AG04449 (cell line): ENCODE measurements at places on chromosomes 12 and 14.

- DNase-seq: no peak
Observed at GRCh38 chr12:13326076-13326475, 129.6 kb downstream of the EMP1 start.

GRCh38 chr12:98345308-98345876 is 170.0 kb upstream of the TMPO start:
- DNase-seq: no peak

DNA sequence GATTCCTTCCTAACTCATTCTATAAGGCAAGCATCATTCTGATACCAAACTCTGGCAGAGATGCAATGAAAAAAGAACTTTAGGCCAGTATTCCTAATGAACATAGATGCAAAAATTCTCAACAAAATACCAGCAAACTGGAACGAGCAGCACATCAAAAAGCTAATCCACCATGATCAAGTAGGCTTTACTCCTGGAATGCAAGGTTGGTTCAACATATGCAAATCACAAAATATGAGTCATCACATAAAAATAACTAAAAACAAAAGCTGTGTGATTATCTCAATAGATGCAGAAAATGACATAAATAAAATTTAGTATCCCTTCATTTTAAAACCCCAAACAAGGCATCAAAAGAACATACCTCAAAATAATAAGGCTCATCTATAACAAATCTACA is 98.9 kb downstream of the ACSS3 start:
- DNase-seq: no peak

DNA sequence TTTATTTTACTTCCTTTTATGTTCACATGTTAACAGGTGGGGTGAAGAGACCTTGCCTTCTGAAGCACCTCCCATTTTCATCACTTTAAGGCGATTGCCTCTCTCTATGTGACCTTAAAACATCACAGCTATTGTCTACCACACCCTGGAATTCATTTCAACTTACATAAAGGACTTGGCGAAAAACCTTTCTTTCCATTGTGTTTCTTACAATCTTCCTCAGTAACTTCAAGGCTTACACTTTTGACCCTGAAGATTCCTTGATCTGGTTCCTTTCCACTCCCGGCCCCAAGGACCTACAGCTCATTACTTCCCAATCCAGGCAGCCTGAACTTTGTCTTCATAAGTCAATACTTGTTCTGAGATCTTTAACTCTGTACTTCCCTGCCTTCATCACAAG is 443.3 kb downstream of the ADAMTS20 start:
- DNase-seq: no peak

DNA sequence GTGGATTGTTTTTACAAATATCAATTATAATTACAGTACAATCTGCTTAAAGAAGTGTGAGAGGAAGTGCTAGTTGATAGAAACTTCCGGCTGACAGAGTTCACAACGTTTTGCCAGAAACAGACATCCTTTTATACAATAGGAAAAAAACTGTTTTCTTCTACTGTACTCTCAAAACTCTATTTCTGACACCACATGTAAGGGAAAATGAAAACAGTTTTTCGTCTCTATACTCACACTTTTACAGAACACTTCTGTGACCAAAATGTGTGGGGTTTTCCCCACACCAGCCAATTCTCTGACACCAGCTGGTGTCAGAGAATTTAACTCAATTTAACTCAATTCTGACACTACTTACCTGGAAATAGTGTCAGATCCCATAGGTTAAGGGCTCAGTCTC is 24.2 kb upstream of the HIF1A start:
- no peak for DNase-seq

GRCh38 chr14:50516091-50516490 is 16.3 kb downstream of the MAP4K5 start:
- DNase-seq: no peak

DNA sequence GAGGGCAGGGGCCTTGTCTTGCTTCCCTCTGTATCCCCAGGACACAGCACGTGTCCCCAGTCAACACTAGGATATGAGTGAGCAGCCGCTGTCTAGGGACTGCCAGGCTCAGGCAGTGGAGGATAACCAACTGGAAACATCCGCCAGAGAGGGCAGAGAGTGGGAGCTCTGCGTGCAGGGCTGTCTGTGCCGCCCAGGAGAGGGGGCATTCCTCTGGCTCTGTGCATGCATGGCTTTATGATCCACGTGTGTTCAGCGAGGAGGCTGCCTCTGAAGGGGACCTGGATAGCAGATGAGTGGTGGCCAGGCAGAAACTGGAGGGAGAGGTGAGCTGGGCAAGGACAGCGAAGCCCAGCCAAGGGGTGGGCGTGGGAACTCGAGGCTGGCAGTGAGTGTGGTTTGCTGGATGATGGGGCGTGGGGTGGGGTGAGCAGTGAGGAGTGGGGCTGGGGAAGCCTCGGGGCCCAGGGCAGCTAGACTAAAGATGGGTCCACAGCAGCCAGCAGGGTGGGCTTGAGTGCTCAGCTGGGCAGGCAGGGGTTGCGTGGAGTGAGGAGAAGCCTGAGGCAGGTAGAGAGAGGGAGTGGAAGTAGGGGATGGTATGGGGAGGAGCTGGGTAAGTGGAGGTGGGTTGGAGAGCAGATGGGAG is 72.9 kb downstream of the PRIMA1 start:
- no peak for DNase-seq

- DNase-seq: no peak
Observed at GRCh38 chr12:101501410-101501995, 26.4 kb downstream of the SPIC start.

- DNase-seq: no peak
Observed at GRCh38 chr12:102376181-102376747, 104.1 kb downstream of the IGF1 start.

- no peak for DNase-seq
Observed at GRCh38 chr12:98420461-98420860, 94.9 kb upstream of the TMPO start.

DNA sequence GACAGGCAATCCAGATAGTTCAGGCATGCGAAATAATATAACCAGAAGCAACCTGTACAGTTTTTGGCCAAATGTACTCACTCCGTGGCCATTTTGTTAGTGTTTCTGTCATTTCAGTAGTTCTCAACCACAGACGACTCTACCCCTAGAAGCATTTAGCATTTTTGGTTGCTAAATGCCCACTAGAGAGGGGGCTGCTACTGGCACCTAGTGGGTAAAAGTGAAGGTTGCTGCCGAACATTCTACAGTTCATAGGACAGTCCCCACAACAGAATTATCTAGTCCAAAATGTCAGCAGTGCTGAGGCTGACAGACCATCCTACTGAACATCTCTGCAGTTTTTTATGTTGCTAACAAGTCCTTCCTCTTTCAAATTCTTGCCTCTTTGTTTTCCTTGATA is 107.4 kb downstream of the TSHR start:
- no peak for DNase-seq

GRCh38 chr14:52987042-52987441 is 36.2 kb upstream of the FERMT2 start:
- DNase-seq: no peak

GRCh38 chr14:102481791-102482238 is 27.8 kb downstream of the ANKRD9 start:
- DNase-seq: no peak

DNA sequence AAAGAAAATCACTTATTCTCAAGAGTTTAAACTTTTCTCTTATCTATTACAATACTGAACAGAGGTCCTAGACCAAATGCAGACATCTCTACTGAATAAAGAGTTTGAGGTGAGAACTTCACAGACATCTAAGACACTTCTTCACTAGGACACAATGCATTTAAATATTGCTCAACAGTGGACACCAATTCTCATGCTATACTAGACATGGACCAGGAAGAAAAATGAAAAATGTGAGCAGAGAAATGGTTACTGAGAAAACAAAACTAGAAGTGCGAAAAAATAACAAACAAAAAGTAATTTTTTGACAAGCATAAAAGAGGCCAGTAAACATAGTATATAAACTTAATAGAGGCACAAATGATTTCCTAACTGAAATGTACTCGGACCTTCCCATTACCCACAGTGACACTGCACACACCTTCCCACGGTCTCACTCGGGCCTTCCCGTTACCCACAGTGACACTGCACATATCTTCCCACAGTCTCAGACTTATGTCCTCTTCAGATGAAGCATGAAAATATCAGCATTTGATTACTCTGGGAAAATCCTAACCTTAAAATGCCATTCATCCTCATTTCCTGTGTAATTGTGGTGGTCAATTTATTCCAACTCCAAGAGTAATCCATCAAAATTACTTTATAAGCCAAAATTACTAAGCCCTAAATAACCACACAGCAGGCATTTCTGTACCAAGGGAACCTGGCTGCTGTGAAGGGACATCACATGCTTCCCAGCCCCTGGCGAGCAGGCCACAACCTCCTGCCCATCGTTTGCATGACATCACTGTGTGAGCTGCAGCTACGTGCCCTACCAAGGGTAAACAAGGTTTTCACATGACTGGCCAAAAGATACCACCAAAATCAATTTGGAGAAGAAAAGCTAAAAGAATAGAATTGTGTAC is 6.4 kb downstream of the SLC15A4 start:
- DNase-seq: no peak

DNA sequence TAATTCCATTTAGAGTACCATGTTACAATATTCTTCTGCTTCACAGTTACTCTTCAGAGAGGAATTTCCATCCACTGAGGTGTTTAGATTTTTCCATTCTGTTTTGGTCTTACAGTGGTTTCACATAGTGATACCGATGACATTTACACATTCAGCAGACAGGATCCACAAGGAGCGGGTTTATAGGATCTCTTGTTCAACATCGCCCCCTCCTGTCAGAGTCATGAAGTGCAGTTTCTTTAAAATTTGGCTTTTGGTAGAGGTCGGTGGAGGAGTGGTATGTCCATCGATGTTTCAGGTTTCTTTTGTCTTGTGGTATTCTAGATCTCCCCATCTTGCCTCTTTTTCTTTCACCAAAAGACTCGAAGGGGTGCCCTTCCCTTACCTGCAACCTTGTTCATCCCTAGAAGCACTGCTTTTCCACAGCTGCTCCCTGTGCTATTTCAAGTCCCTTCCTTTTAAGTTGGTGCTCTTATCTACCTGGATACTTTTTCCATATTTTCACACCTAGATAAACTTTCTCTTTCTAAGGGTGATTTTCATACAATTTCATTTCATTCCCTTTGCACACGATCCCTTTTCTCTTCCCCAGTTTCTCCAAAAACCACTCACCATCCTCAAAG is 181.3 kb downstream of the ITPR2 start:
- no peak for DNase-seq

GRCh38 chr14:104184911-104185499 is 46.6 kb downstream of the KIF26A start:
- DNase-seq: no peak

- DNase-seq: no peak
Observed at GRCh38 chr14:56210571-56210970, 92.4 kb downstream of the PELI2 start.

DNA sequence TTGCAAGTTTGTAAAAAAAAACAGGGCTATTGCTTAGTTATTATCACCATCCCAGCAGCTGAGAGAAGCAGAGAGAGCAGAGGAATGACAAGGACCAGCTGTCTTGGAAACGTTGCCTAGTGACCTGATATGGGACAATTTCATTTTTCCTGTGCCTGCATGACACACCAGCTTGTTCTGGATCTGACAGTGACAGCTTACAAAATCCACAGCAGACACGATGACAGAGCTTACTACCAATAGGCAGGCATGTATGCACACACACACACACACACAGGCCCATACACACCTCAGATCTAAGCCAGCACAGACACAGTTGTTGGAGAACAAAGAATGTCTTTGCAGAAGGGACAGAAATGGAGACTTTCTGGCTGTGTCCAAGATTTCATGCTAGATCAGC is 25.4 kb downstream of the HSPB8 start:
- DNase-seq: no peak

GRCh38 chr12:86748894-86749293 is 492.7 kb upstream of the MGAT4C start:
- DNase-seq: no peak

- DNase-seq: no peak
Observed at GRCh38 chr12:77914081-77914488, 83.4 kb downstream of the NAV3 start.

GRCh38 chr14:75646762-75647161 is 13.9 kb downstream of the ERG28 start:
- no peak for DNase-seq

- no peak for DNase-seq
Observed at GRCh38 chr12:15276088-15276698, 46.1 kb upstream of the PTPRO start.

DNA sequence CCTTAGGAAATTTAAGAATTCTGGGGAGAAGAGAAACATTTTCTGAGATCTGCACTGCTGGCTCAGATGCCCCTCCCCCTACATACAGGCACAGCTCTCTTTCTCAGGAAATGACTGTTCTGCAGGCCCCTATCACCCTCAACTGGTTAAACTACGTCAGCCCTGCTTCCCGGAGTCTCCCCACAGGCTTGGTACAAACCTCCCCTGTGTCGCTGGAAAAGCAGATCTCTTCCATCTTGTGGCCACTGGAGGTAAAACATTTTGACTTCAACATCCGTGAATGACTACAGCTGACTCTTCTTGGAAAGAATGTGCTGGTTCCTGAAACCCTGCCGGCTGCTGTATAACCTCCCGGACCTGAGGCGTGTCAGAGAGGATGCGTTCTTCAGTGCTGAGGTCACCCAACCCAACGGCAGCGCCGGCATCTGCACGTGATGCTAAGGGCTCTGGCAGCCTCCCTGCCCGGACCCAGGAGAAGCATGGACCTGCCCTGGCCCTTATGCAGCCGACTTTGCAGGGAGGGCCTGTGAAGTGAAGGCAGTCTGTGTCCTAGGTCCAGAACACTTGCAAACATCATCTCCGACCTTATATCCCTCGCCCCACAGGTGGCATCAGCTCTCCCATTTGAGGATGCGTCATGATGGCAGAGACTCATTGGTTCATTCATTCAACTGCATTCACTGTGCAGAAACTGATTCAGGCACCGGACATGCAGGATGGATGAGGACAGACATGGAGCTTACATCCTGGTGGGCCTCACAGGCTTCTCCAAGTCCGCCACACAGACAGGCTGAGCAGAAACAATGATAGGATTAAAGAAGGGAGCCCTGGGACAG is 129.2 kb downstream of the GCH1 start:
- DNase-seq: peak; percentile 99

GRCh38 chr14:75445236-75445635 is 17.4 kb downstream of the JDP2 start:
- DNase-seq: no peak

- no peak for DNase-seq
Observed at GRCh38 chr12:9147461-9147860, 31.7 kb upstream of the A2M start.

DNA sequence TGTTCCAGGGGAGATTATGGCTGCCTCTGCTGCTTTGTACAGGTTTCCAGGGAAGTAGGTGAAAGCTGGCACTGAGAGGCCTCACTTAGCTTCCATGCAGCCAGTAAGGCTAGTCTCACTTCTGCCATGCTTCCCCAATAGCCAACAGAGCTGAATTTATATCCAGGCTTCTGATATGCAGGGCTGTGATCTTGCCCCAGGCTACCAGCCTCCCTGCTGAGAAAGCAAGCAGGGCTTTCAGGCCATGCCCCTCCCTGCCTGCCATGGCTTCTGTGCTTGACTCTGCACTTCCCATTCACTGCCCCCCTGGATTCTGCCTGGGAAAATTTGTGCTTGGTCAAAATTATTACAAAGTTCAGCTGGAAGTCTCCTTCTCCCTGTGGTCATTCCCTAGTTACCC is 302.1 kb upstream of the FBXO33 start:
- DNase-seq: no peak

- no peak for DNase-seq
Observed at GRCh38 chr12:108254517-108255251, 84.4 kb downstream of the CMKLR1 start.
